IPS DF 19.7 (cell line): ENCODE measurements at places on chromosomes 2 and 18.

- no peak for DNase-seq
These were observed 399.3 kb downstream of the METTL4 start for GRCh38 chr18:2171840-2172625.

GRCh38 chr2:160257743-160258491 lies 57.8 kb upstream of the ITGB6 start:
- DNase-seq: no peak

DNA sequence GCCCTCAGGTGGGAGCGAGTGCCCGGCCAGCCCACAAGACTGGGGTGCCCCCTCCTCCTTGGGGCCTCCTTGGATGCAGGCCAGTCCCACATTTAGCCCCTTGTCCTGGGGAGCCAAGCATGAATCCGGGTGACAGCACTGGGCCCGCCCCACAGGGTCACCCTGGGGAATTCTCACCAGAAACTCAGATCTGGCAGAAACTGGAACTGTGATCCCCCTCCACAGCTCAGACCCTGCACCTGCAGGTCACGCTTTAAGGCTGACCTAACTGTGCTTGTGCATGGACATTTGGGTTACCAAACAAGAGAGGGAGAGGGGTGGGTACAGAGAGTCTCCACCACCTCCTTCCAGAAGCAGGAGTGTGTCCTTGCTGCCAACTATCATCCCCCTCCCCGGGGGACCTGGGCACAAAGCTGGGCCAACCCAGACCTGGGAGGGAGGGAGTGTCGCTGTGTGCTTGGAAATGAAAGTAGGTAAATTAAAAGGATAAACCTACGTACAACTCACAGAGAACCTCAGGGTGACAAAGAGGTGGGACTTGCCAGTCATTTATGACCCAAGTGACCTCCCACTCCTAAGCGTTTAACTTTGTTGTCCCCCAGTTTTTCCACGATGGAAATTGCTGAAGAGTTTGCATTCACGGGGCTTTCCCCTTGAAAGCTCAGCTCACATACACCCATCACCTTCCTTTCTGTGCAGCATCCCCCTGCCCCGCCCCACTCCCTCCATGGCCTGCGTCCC lies 9.1 kb downstream of the ITM2C start:
- DNase-seq: no peak

DNA sequence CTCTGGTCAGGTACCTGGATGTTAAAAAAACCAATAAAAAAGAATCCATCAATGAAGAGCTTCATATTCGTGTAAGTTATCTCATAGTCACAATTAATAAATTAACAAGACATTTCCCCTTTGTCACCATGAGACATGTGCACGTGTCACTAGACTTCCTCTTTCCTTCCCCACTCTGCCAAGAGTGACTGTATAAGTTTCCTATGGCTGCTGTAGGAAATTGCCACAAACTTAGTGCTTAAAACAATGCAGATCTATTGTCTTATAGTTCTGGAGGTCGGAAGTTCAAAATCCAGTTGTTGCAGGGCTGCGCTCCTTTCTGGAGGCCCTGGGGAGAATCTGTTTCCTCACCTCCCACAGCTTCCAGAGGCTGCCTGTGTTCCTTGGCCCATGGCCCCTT lies 35.8 kb downstream of the SLC9A4 start:
- DNase-seq: no peak

DNA sequence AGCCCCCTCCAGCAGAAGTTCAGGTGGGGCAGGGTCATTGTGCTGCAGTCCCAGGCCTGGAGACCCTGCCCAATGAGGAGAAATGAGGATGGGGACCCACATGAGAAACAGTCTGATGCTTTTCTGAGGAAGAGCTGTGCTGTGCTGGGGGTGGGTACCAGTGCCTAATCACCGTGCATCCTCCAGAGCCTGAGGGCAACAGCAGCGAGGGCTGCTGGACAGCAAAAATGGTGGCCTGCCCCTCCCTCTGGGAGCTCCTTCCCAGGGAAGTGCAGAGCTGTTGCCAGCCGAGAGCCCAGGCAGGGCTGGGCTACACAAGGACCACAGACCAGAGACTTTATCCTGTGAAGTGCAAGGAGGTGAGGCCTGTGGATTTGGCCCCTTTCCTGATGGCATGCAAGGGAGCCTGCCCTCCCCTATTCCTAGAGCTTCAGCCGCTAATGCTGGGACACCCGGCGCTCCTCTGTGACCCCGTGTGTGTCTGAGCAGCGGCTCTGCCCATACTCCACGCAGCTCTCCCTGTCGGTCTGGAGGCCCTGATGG lies 134.8 kb downstream of the DSEL start:
- DNase-seq: no peak

DNA sequence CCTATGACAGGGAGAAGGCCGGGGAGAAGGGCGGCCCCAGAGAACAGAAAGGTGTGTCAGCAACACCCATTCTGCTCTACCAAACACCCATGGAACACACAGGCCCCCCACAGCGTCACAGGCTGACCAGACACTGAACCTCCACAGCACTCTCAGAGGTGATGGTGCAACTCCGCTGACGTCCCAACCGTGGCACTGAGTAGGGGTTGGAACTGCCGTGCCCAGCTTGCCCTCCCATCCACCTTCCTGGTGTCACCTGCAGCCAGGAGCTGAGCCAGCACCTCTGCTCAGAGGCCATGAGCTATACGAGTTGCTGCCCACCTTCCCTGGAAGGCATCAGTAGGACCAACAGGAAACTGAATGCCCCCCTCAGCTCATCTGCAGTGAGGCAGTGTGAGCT lies 412.9 kb upstream of the SALL3 start:
- DNase-seq: no peak

DNA sequence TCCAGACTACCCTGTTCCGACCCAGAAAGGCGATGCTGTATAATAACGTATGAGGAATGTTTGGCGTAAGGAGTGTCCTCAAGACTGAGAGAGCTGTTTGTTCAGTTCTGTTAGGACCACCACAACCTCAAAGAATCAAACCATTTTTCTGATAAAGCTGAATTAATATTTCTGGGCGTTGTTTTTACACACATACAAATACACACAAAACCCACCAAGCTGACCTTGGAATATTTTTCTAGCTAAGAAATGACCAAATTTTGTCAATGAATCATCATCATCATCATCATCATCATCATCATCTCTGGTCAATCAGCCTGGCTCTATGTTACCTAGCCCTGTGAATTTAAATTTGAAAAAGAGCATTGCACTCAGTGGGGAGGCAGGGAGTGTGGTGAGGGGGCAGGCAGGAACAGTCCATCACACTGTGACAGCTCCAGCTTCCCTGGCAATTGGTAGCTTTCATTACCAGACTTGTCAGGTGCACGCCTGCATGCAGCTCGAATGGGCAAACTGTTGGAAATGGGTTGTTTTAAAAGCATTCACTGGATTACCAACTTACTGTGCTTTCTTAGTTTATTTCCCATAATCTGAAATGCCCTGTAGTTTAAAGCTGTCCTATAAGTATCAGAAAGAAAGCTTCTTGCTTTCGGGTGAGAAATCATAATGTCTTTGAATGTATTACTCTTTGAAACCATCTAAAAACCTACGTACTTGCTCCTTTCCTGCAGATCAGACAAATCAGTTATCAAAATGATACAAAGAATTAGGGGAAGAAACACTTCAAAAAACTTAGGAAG lies 6.9 kb upstream of the POU3F3 start:
- no peak for DNase-seq
